Activated CD8-positive, alpha-beta T cell treated with anti-CD3 and anti-CD28 coated beads, Interleukin-2, amount 10 ng/mL, durations not matched to agents 7 days and 5 days (primary cell): ENCODE measurements at places on chromosomes 3 and 15. TPM values are rescaled to one million over a fixed set of nuclear protein-coding genes. Genes with fewer than 3 reads are reported as not detected.
A peak's percentile ranks its signal among the peaks of the same experiment; 100 is the strongest.

The XCR1 gene
- not detected for total RNA-seq

The TMOD3 gene
- total RNA-seq, result 74.1 TPM

The EPB42 gene
- not detected for total RNA-seq

- H3K4me1 ChIP-seq, result peaks cover 63% of the 10 kb centered on the region
- no peaks in the 10 kb centered on the region for H3K27me3 ChIP-seq
- DNase-seq, result no peak
- H3K27ac ChIP-seq, result peak overlapping the region; percentile 95
- H3K4me3 ChIP-seq, result peak overlapping the region; percentile 47
Measured at GRCh38 chr3:196180346-196180745, 30.9 kb downstream of the ZDHHC19 start.
